ENCODE measurements at places on chromosomes 7 and 10. TPM values are rescaled to one million over a fixed set of nuclear protein-coding genes. Genes with fewer than 3 reads are reported as not detected.

The AMZ1 gene
- total RNA-seq = not detected

The TPST1 gene
- 3.6 TPM for total RNA-seq

The COL1A2 gene
- not detected for total RNA-seq

The ERCC6 gene
- 15.4 TPM for total RNA-seq

The NRCAM gene
- not detected for total RNA-seq

The PRKCQ gene
- not detected for total RNA-seq

The ASL gene
- 19.4 TPM for total RNA-seq

The ZNF511 gene
- total RNA-seq = 14.0 TPM

The HOXA11 gene
- not detected for total RNA-seq

The RAB19 gene
- not detected for total RNA-seq

The IFIT1B gene
- 0.78 TPM for total RNA-seq

The GUSB gene
- total RNA-seq = 33.0 TPM

The INMT gene
- not detected for total RNA-seq

The CDC123 gene
- total RNA-seq = 82.9 TPM

The H2BK1 gene
- total RNA-seq = not detected

The PDLIM1 gene
- total RNA-seq = 0.54 TPM

The WNT2 gene
- not detected for total RNA-seq

The IFIT2 gene
- total RNA-seq = 0.97 TPM

The DMTF1 gene
- total RNA-seq = 179 TPM

The CALCR gene
- not detected for total RNA-seq

The ATG9B gene
- total RNA-seq = 1.6 TPM

The ENO4 gene
- total RNA-seq = not detected

The CCDC146 gene
- 3.9 TPM for total RNA-seq

The FFAR4 gene
- not detected for total RNA-seq

The MOGAT3 gene
- total RNA-seq = not detected

The CDHR1 gene
- not detected for total RNA-seq

The BTBD16 gene
- not detected for total RNA-seq

The LDB3 gene
- total RNA-seq = 8.3 TPM

The PRSS58 gene
- total RNA-seq = not detected

The PRPS1L1 gene
- not detected for total RNA-seq

The RBM20 gene
- not detected for total RNA-seq

The PHYHIPL gene
- total RNA-seq = not detected

The CXCL12 gene
- total RNA-seq = not detected

The LBX1 gene
- total RNA-seq = not detected

The CALML5 gene
- total RNA-seq = not detected

The BMI1 gene
- 30.4 TPM for total RNA-seq

The SAMD8 gene
- 18.8 TPM for total RNA-seq

The AP1S1 gene
- 256 TPM for total RNA-seq

The CUBN gene
- total RNA-seq = 0.18 TPM

The STK31 gene
- 0.15 TPM for total RNA-seq

The PGAM2 gene
- 1.9 TPM for total RNA-seq

The CAV1 gene
- total RNA-seq = not detected

The SLC35G1 gene
- 1.5 TPM for total RNA-seq

The BLNK gene
- total RNA-seq = 51.7 TPM

The LIPM gene
- not detected for total RNA-seq

The ZNF248 gene
- 17.7 TPM for total RNA-seq

The ENTPD7 gene
- total RNA-seq = 4.9 TPM
